ENCODE measurements at places on chromosomes 13 and 19.

GRCh38 chr19:17266589-17266974, 661 bp upstream of the BABAM1 start:
- DNase-seq = no peak

- no peak for DNase-seq
These were observed 4.2 kb downstream of the SSC5D start for GRCh38 chr19:55492362-55492944.

GRCh38 chr13:98847780-98848179, 95.3 kb upstream of the SLC15A1 start:
- DNase-seq = no peak

DNA sequence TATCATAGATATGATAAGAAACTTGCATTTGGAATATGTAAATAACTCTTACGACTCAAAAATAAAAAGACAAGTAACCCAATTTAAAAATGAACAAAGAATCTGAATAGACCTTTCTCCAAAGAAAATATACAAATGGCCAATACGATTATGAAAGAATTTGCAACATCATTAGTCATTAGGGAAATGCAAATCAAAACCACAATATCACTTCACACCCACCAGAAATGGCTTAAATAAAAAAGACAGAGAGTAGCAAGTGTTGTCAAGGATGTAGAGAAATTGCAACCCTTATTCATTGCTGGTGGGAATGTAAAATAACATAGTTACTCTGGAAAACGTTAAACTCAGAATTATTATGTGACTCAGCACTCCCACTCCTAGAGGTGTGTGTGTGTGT, 226.6 kb upstream of the MAB21L1 start:
- no peak for DNase-seq

DNA sequence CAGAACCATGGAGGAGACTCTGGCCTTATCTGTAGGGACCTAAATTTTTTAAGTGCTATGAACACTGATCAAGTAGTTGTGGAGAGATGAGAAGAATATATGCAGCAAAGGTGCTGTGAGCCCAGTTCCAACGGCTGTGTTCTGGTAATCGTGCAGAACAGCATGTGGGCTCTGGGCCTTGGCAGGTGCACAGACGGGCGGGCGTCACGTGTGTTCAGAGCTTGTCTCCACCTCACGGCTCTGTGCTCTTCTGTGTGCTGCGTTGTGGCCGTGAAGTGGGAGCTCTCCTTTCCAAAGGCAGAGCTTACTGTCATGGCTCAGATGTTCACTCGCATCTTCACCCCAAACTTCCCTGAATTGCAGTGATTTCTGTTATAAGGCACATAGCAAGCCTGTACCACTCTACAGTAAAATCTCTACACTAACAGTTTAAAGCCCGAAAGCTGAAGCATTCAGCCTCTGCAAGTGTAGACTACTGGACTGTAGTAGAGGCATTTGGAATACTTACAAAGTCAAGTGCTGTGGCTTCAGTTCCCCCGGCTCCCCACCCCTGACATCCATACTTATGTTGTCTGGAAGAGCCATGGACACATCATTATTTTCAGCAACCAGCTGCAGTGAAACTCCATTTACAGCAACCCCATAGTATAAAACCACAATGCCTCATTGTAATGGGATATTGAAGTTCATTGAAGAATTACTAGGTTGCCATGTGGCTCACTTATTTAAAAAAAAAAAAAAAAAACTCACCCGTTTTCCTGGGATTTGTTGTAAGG, 27.5 kb upstream of the TEX29 start:
- DNase-seq = no peak

- DNase-seq = no peak
These were observed 110.1 kb downstream of the FGF14 start for GRCh38 chr13:102291587-102292218.

DNA sequence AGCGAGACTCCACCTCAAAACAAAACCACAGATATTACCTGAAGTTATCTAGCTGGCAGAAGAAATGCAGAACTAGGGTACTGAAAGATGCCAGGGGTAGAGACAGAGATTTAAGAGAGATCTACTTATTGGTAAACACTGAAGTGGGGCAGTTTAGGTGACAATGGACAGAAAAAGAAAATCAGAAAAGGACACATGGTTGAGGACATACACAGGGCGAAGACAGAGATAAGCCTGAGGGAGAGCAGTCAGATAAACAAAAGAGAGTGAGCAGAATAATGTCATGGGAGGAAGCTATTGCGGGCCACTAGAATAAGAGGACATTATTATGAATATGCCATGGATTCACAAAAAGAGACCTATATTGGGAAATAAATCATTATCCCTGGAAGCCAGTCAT, 3.3 kb downstream of the NEK5 start:
- DNase-seq = no peak

GRCh38 chr19:48784527-48784926, 26.3 kb downstream of the BCAT2 start:
- DNase-seq = no peak

DNA sequence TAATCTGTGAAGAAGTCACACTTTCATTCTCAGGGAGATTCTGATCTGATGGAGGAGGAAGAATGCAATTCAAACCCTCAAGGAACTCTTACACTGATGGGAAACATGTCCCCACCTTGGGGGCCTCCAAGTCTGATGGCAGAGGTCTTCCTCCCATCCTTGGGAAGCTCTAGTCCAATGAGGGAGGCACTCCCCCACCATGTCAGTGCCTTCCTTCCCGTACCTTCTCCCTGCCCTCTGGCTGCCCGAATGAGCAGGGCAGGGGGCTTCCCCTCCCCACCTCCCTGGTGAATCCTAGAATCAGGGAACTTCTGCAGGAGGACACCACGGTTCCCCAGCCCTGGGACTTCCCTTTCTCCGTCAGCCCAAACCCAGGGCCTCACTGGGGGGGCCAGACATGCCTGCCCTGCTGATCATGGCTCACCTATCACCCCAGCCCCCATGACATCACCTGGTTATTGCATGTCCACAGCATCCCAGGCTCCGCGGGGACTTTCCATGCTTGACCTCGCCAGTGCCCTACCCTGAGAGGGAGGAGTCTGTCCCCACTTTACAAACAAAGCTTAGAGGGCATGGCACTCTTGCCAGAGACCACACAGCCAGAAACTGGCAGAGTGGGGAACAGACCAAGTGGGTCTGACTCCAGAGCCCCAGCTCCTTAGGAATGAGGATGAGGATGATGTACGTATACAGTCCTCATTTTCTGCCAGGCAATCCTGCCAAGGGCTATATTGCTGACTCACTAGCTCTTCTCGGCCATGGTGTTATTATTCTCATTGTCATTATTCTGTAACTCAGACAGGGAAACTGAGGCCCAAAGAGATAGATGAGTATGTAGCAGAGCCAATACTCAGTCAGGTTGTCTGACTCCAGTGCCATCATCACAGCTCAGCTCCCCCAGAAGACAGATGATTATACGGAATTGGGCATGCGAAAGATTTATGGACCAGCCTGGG, 9.6 kb upstream of the BCL3 start:
- no peak for DNase-seq

- no peak for DNase-seq
These were observed 1.1 kb downstream of the WTIP start for GRCh38 chr19:34482380-34483250.

DNA sequence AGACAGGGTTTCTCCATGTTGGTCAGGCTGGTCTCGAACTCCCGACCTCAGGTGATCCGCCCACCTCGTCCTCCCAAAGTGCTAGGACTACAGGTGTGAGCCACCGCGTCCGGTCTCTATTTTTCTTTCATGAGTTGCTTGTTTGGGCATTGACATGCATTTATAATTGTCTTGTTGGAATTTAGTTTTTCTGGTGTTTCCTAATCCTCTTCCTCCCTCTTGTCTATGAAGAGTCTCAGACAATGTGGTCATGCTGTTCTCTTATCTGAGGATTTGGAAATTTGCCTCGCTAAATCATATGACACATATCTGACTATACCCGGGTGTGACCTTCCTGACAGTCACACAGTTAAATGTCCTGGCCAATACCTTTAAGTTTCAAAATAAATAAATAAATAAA, 7.4 kb upstream of the CEACAM18 start:
- no peak for DNase-seq

DNA sequence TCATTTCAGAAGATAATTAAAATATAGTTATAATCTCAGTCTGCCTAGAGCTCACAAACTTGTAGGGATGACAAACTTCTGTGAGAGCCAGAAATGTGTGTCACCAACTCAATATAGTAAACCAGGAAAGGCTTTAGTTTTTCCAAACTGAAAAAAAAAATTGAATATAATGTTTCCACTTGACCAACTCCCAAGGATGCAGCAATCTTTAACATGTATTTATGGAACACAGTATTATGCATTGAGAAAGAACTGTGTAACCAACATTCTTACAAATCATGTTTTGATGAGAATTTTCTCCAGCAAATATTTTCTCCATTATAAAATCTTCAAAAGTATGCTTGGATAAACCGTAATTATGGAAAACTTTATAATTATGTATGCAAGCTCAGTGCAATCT, 50.1 kb upstream of the KLF12 start:
- no peak for DNase-seq

GRCh38 chr13:73767191-73767741, 366.9 kb downstream of the KLF12 start:
- DNase-seq = no peak

- DNase-seq = no peak
These were observed 424.6 kb downstream of the TSHZ3 start for GRCh38 chr19:30924670-30925069.

GRCh38 chr13:107020393-107020792, 452.5 kb upstream of the ARGLU1 start:
- no peak for DNase-seq

DNA sequence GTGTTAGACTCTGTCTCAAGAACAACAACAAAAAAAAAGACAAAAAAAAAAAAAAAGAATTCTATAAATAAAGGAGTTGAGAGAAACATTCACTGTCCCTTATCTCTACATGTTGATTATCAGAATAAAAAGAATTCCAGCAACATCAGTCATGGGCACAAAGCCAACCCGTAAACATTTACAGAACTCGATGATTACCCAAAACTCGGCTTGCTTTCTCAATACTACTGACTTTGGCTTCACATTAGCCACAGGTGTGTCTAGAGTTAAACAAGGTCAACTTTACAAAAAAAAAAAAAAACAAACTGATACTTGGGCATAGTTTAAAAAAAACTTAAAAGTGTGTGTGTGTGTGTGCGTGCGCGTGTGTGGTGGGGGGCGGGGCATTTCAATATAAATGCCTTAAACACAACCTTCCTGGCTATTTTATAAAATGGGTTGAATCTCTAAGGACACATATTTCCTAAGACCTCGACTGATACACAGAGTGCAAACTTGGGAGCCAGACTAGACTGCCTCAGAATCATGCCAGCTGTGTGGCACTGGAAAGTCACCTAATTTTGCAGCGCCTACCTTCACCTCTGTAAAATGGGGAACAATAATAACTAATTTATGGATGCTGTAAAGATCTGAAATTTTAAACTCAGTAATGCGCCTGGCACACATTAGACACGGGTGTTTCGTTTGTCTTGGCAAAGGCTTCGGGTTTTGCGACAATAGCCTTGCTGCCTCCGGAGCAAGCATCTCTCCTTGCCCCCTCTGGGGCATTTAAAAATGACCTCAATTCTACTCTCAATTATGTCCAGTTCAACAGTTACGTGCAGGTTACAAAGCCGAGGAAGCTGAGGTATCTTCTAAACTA, 922 bp downstream of the EBPL start:
- DNase-seq = no peak

DNA sequence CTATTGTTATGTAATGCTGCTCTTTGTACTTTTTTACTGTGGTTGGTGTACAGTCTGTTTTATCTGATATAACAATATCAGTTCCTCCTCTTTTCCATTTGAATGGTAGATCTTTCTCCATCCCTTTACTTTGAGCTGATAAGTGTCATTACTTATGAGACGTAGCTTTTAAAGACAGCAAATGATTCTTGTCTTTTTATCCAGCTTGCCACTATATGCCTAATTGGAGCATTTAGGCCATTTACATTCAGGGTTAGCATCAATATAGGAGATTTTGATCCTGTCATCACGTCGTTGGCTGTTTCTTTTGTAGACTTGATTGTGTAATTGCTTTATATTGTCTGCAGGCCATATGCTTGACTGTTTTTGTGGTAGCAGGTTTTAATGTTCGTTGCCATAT, 894.2 kb upstream of the ATXN8OS start:
- DNase-seq = no peak

GRCh38 chr13:45592758-45593157, 22.8 kb downstream of the ERICH6B start:
- DNase-seq = no peak

DNA sequence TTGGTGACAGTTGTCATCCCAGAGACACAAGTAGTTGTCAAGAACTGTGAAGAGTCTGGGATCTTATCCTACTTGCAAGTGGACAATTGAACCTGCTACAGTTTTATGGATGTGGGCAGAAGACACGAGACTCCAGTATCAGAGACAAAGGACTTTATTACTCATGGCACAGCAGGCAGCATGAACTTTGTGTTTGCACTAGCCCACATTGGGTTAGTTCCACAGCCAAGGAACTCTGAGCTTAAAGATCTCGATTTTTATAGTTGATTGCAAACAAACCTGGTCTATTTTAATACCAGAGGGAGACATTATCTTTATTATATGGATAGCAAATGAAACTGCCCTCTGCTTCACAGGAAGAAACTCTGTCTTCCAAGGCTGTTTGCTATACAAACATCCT, 16.0 kb upstream of the TPM4 start:
- no peak for DNase-seq

DNA sequence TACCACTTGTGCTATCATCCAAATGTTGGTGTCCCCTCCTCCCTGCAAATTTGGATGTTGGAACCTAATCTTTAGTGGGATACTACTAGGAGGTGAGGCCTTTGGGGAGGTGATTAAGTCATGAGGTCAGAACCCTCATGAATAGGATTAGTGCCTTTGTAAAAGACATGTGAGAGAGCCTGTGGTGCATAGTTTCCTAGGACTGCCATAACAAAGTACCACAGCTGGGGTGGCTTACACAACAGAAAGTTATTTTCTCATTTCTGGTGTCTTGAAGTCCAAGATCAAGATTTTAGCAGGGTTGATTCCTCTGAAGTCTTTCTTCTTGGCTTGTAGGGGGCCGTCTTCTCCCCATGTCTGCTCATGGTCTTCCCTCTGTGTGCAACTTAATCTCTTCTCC, 562.6 kb upstream of the ARGLU1 start:
- no peak for DNase-seq

DNA sequence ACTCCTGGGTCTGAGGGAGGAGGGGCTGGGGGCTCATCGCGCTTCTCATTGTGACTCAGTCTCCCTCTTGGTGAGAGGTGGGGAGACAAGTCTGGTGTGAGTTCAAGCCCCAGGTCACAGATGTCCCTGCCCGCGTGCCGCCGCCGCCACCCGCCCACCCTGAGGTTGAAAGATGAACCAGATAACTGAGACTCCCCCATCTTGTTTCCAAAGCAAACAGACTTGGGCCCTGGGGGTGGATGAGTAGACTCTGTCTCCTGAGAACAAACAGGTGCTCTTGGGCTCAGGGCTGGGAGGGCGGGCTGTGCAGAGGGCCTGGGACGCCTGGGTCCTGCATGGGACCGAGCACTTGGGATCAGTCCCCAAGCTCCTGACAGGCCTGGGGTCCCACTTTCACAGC, 567 bp downstream of the SBK2 start:
- DNase-seq = no peak
